Panc1 (cell line): ENCODE measurements at places on chromosomes 3 and 15.

DNA sequence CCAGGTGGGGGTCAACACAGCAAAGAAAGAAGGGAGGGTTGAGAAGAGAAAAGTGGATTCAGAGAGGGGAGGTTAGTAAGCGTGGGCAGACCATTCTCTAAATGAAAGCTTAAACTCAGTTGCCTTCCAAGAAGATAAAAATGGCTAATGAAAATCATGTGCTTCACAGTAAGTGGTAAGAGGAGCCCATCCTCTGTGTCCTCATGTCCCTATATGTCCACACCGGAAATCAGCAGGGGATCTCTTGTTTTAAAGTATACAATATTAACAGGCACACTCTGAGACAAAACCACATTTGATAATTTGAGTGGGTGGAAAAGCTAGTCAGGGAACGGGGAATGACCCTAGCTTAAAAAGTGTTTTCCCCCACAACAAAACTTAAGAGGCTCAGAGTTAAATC is 4.4 kb upstream of the FOXP1 start:
- no peak for DNase-seq

DNA sequence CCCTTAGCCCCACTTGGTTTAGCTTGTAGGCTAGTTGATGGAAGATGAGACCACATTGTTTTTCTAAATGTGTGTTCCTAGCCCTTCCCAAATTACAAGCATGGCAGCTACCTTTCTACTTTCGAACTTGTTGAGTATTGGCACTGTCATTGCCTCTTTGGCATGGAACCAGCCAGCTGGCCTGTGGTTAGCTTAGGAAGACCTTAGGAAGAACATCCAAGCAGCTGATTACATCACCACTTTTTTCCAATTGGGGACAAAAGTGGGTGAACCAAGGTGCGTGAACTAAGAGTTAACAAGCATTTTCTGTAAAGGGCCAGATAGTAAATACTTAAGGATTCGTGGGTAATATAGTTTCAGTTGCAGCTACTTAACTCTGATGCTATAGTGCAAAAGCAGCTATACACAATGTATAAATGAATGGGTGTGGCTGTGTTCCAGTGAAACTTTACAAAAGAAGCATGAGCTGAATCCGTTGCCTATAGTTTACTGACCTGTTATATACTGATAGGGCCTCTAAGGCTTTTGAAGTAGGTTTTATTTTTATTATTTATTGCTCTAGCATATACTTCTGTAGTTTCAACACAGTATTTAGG is 8.5 kb downstream of the KLHL18 start:
- DNase-seq = no peak

DNA sequence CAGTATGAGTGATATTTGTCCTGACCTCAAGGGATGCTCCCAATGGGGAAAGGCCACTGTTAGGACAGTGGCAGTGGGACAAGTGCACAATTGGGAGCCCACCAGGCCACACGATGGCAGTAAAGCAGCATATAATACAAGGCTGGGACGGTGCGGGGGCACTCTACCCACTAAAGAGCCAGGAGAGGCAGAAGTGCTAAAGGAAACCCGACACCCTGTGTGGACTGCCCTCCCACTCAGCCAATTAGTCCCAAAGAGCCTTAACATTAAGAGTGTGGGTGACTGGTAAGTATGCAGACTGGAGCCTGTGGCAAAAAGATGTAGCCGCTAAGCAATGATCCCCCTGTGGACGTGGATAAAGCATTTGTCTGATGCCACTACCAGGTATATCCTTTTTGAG is 8.2 kb upstream of the ZNF589 start:
- DNase-seq = no peak

- DNase-seq = no peak
Observed at GRCh38 chr3:117788061-117788460, 1078.5 kb downstream of the TUSC7 start.

DNA sequence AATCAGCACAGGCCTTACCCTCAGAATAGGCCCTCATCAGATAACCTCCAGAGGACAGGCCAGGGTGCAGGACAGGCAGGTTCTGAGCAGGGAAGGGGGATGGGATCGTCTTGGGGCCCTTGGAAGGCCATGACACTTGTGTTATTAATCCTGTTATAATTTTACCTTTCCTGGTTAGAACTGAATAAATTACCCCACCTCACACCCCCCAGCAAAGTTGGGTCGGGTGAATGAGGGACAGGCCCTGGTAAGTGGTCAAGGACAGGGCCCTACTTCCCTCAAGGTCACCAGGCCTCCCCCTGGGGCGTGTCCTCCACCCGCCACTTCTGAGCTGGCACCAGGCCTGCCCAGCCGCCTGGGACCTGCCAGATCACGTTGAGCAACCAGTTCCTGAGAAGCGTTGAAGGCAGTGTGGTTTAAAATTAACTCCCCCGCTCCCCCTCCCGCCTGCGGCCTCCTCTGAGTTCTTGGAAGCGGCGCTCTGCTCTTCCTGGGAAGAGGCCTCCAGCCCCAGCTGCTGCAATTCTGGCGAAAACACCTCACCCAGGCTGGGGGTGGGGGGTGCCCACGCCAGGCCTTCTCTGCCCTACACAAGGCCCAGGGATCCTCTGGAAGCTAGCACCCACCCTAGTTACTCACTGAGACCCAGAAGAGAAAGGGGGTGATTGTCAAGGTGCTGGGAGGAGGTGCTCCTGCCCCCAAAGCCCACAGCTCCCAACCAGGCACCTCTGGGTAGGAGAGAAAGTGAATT is 10.6 kb downstream of the CISH start:
- no peak for DNase-seq
